ENCODE measurements at places on chromosomes 11 and 22. TPM values are rescaled to one million over a fixed set of nuclear protein-coding genes. Genes with fewer than 3 reads are reported as not detected.

- no peak for DNase-seq
- H3K27me3 ChIP-seq: no peaks in the 10 kb centered on the region
- no peak overlapping the region for H3K4me3 ChIP-seq
- no peaks in the 10 kb centered on the region for H3K4me1 ChIP-seq
- H3K27ac ChIP-seq: no peak overlapping the region
Measured at GRCh38 chr11:117239295-117239694, 6.8 kb downstream of the RNF214 start.

Gene ABCC8
- 8.6 TPM for total RNA-seq

- no peak overlapping the region for H3K4me3 ChIP-seq
- H3K27me3 ChIP-seq: no peaks in the 10 kb centered on the region
- H3K36me3 ChIP-seq: no peaks in the 10 kb centered on the region
- no peaks in the 10 kb centered on the region for H3K4me1 ChIP-seq
Measured at GRCh38 chr11:100612766-100613165, 74.3 kb upstream of the ARHGAP42 start.

DNA sequence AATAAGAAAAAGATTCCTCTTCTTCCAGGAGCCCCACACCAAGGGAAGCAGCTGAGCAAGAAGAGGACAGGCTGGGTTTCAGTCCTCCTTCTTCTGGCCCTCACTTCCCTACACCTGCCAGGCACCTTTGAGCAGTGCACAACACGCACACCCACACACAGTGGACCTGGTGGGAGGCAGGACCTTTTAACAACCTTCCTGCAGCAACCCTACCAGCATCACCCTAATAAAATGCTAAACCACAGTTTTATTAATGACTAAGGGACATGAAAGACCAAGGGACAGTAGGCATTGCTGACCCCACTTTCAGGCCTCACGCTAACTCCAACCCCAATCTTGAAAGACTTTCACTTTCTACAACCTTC is 12.2 kb downstream of the ARAP1 start:
- no peak overlapping the region for H3K4me3 ChIP-seq
- no peaks in the 10 kb centered on the region for H3K27me3 ChIP-seq
- H3K36me3 ChIP-seq: no peaks in the 10 kb centered on the region
- no peak overlapping the region for H3K27ac ChIP-seq
- no peak for DNase-seq

Gene FAM180B
- 3.3 TPM for total RNA-seq

DNA sequence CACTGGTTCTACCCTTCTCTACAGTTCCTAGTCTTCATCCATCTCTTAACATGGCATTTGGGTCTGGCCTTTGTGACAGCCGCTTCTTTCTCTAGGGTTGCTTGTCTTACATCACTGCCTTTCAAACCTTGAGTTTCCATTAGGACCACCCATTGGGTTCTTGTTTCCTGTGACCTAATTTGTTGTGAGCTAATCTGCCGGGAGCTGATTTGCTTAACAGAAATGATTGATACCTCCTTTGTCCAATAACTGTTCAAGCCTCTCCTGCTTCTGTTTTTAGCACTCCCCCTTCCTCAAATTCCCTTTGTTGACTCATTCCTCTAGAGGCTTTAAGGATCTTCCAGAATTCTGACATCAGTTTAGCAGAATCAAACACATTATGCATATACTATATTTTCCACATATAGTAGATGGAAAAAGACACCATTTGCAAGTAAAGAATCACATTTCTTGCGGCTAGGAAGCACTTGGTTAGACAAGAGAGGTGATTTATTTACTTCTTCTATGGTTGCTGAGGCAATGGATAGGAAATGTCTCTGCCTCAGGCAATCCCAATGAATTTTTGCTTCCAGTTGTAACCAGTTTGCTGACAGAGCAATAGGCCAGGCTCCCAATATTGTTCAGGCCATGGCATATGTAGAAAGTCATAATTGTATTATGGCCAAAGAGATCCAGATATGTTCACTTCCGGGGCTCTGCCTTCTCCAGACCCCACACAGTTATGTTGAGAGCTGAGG is 130.7 kb downstream of the SNX19 start:
- no peaks in the 10 kb centered on the region for H3K4me1 ChIP-seq
- no peak overlapping the region for H3K4me3 ChIP-seq
- no peak overlapping the region for H3K27ac ChIP-seq
- H3K27me3 ChIP-seq: no peaks in the 10 kb centered on the region
- H3K36me3 ChIP-seq: no peaks in the 10 kb centered on the region

Gene CRYBB2
- total RNA-seq: not detected

DNA sequence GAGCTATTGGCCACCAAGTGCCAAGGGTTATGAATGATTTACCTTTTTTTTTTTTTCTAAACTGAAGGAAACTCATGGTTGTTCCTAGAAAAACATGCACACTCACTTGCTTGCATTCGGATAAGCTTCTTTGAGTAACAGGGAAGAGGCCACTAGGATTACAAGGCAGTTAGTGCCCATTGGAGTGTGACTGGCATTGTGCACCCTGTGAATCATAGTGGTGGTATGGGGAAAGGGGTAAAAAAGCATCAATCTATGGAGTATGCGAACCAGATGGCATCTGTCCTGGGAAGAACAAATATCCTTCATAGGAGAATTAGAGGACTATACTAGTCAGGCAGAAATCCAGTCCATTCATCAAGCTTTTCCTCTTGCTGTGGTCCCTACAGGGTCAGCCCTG is 24.2 kb downstream of the CD44 start:
- no peaks in the 10 kb centered on the region for H3K36me3 ChIP-seq
- H3K4me1 ChIP-seq: peaks cover 84% of the 10 kb centered on the region
- H3K27me3 ChIP-seq: no peaks in the 10 kb centered on the region
- H3K4me3 ChIP-seq: no peak overlapping the region

- H3K4me3 ChIP-seq: no peak overlapping the region
- no peak overlapping the region for H3K27ac ChIP-seq
- DNase-seq: peak; percentile 49
- H3K27me3 ChIP-seq: no peaks in the 10 kb centered on the region
- H3K36me3 ChIP-seq: no peaks in the 10 kb centered on the region
Measured at GRCh38 chr11:12524865-12525264, 147.5 kb downstream of the PARVA start.

DNA sequence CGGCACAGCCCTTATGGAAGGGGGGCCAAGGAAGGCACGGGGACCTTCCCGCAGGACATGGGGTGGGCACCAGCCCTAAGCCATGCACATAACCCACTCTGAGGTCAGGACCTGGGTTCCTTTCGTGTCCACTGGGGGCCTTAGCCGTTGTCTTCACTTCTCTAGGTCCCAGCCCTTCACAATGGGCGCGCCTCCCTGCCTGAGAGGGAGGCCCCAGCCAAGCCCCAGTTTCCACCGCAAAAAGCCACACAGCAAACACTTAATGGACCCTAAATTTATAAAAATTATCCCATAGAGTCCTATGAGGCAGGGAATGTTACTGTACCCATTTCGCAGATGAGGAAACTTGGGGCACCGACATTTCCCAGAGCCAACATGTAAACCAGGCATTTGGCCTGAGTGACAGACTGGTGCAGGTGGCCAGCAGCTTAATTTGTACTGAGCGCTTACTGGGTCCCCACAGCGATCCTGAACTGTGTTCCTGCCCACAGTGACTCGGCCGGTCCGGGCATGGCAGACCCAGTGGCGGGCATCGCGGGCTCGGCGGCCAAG is 1.2 kb downstream of the GAS2L1 start:
- no peaks in the 10 kb centered on the region for H3K36me3 ChIP-seq
- peak overlapping the region; percentile 89 for H3K27ac ChIP-seq
- peak overlapping the region; percentile 92 for H3K4me3 ChIP-seq
- no peaks in the 10 kb centered on the region for H3K27me3 ChIP-seq

DNA sequence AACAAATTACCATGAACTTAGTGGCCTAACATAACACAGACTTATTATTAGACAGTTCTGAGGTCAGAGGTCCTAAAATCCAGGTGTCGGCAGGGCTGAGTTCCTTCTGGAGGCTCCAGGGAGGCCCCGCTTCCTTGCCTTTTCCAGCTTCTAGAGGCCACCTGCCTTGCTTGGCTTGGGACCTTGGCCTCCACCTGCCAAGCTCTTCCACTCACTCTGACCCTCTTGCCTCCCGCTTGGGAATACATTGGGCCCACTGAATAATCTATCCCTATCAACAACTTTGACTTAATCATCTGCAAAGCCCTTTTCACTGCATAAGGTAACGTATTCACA is 3.2 kb upstream of the MS4A10 start:
- no peak overlapping the region for H3K4me3 ChIP-seq
- H3K36me3 ChIP-seq: no peaks in the 10 kb centered on the region
- no peak for DNase-seq
- no peak overlapping the region for H3K27ac ChIP-seq
- H3K4me1 ChIP-seq: peaks cover 12% of the 10 kb centered on the region

Gene TREH
- total RNA-seq: not detected

GRCh38 chr11:43516316-43516850 is 157.7 kb downstream of the TTC17 start:
- H3K4me3 ChIP-seq: no peak overlapping the region
- H3K36me3 ChIP-seq: no peaks in the 10 kb centered on the region
- no peak overlapping the region for H3K27ac ChIP-seq
- no peaks in the 10 kb centered on the region for H3K4me1 ChIP-seq

Gene GRIA4
- total RNA-seq: not detected

- H3K27ac ChIP-seq: no peak overlapping the region
- no peak for DNase-seq
- H3K36me3 ChIP-seq: no peaks in the 10 kb centered on the region
- H3K4me1 ChIP-seq: no peaks in the 10 kb centered on the region
- H3K4me3 ChIP-seq: no peak overlapping the region
Measured at GRCh38 chr11:115085461-115086210, 407.3 kb downstream of the NXPE2 start.

GRCh38 chr11:10592331-10592730 is 23.9 kb upstream of the LYVE1 start:
- H3K27ac ChIP-seq: no peak overlapping the region
- no peak overlapping the region for H3K4me3 ChIP-seq
- no peaks in the 10 kb centered on the region for H3K36me3 ChIP-seq
- no peak for DNase-seq

- no peak overlapping the region for H3K27ac ChIP-seq
- no peaks in the 10 kb centered on the region for H3K27me3 ChIP-seq
- no peak for DNase-seq
- H3K4me3 ChIP-seq: no peak overlapping the region
- H3K36me3 ChIP-seq: no peaks in the 10 kb centered on the region
Measured at GRCh38 chr11:101269990-101270660, 140.5 kb upstream of the PGR start.

Measured in tibial nerve (tissue), 4 donors.